SK-N-SH (cell line): ENCODE measurements at places on chromosomes 3 and 15.

DNA sequence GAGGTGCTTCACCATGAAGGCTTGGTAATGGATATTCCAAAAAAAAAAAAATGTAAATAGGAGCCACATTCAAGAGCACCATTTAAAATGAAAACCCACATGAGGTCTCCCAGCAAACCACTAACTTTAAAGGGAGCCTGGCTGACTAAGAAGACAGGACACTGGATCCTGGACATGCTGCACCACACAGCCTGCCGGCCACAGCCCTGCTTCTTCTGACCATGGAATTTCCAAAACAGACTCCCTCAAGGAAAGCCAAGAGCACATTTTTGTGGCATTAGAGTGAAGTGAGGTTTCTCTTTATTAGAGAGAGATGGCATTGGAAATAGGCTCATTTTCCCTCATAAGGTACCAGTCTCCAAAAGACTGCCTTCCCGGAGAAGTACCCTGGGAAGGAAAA is 113.9 kb downstream of the RORA start:
- H3K4me1 ChIP-seq, result peaks cover 11% of the 10 kb centered on the region
- H3K36me3 ChIP-seq, result no peaks in the 10 kb centered on the region
- no peak overlapping the region for H3K4me3 ChIP-seq
- H3K27ac ChIP-seq, result no peak overlapping the region
- no peak for DNase-seq

DNA sequence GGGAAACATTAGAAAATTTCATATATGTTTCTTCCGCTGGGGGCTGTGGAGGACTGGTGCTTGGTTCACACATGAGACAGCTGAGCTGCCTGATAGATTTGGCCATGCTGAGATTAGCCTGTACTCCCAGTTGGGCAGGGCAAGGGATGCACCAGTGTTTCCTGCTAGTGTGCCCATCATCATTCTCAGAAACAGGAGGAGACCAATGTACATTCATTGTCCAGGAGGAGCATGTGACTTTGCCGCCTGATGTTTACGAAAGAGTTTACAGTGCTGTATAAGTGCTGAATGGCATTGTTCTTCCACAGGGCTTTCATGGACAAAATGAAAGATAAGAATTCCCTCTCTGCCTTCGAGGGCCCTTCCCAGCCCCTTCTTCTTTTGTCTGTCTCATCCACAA is 311.1 kb upstream of the THBS1 start:
- no peaks in the 10 kb centered on the region for H3K27me3 ChIP-seq
- DNase-seq, result no peak
- no peak overlapping the region for H3K27ac ChIP-seq
- no peak overlapping the region for H3K4me3 ChIP-seq
- peaks cover 11% of the 10 kb centered on the region; the same call in 1 of the 2 replicates for H3K4me1 ChIP-seq

DNA sequence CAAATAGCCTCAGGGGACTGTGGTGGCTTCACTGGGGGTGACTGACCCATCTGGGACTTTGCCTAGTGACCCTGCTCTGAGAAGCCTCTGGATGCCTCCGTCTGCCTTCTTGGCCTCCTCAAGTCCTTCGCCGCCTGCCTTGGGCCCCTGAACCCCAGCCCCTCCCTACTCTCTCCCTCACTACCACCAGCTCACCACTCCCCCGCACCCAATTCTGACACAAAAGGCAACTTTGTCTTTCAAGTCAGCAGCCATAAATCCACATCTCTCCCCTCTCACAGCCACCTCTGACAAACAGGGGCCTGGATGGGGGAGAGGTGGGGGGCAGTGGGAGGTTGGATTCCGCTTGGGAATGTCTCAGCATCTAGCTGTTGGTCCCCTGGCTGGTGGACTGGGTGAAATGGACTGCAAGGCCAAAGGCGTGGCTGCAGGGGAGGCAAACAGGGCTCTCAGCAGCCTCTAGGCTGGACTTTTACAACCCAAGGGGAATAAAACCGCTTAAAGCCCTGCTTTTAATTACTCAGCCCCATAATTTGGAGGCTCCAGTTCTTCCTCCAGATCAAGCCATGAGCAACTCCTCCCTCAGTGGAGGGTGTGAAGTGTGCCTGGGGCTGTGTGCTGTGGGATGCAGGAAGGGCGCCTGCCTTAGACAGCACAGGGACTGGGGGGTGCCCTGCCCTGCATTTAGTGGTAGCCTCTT is 33.4 kb downstream of the IGDCC3 start:
- H3K27me3 ChIP-seq, result no peaks in the 10 kb centered on the region
- H3K36me3 ChIP-seq, result no peaks in the 10 kb centered on the region
- no peaks in the 10 kb centered on the region for H3K4me1 ChIP-seq
- DNase-seq, result peak; percentile 23
- no peak overlapping the region for H3K4me3 ChIP-seq

DNA sequence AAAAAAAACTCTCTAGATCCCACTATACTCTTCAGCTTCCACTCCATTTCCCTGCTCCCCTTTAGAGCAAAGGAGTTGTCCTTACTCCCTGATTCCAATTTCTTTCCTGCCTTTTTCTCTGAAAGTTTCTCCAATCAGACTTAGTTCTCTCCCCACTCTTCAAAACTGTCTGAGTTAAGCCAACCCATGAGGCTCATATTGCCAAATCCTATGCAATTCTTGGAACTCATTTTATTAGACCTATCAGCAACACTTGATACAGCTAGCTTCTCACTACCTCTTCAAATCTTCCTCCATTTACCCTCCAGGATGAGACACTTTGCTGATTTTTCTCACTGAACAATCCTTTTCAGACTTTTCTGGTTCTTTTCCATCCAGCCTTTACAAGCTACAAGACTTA is 233.1 kb downstream of the THRB start:
- no peak overlapping the region for H3K4me3 ChIP-seq
- no peak for DNase-seq
- H3K4me1 ChIP-seq, result no peaks in the 10 kb centered on the region
- peaks cover 5% of the 10 kb centered on the region; the same call in 1 of the 2 replicates for H3K27me3 ChIP-seq

GRCh38 chr3:9183811-9184460 is 65.5 kb downstream of the SRGAP3 start:
- H3K27ac ChIP-seq, result no peak overlapping the region
- H3K36me3 ChIP-seq, result no peaks in the 10 kb centered on the region
- H3K4me3 ChIP-seq, result no peak overlapping the region
- no peaks in the 10 kb centered on the region for H3K4me1 ChIP-seq

DNA sequence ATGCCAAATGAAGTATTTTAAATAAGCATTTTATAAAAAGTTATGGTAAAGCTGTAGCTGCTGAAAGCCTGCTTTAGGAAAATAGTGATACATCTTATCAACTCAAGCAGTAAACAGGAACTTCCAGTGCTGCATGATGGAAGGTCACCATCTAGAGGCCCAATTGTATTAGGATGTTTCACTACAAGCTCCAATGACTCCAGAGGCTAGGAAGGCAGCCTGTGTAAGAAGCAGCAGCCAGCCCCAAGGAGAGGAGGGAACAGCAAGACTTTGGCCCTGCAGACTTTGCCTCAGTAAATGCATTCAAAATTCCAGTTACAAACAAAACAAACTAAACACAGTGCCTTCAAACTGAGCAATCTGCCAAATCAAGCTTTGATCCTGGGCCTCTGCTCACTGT is 32.1 kb downstream of the ILDR1 start:
- no peaks in the 10 kb centered on the region for H3K36me3 ChIP-seq
- H3K27ac ChIP-seq, result no peak overlapping the region
- no peaks in the 10 kb centered on the region; the same call in 1 of the 2 replicates for H3K27me3 ChIP-seq
- H3K4me3 ChIP-seq, result no peak overlapping the region
- no peaks in the 10 kb centered on the region for H3K4me1 ChIP-seq
